ENCODE measurements at places on chromosomes 1 and 21. TPM values are rescaled to one million over a fixed set of nuclear protein-coding genes. Genes with fewer than 3 reads are reported as not detected.

The USF1 gene
- 39.4 TPM for total RNA-seq

The PROX1 gene
- 0.28 TPM for total RNA-seq

The TNN gene
- total RNA-seq: not detected

The HOOK1 gene
- 7.1 TPM for total RNA-seq

The ZNF593OS gene
- total RNA-seq: not detected

The ERICH3 gene
- not detected for total RNA-seq

The TRAF3IP3 gene
- not detected for total RNA-seq

The BRDT gene
- not detected for total RNA-seq

The LORICRIN gene
- not detected for total RNA-seq

The VSIG8 gene
- total RNA-seq: 0.05 TPM

The C1orf185 gene
- not detected for total RNA-seq

The OVAAL gene
- total RNA-seq: not detected

Measured in airway epithelial cell (primary cell).